ENCODE measurements at places on chromosomes 6 and 20.

DNA sequence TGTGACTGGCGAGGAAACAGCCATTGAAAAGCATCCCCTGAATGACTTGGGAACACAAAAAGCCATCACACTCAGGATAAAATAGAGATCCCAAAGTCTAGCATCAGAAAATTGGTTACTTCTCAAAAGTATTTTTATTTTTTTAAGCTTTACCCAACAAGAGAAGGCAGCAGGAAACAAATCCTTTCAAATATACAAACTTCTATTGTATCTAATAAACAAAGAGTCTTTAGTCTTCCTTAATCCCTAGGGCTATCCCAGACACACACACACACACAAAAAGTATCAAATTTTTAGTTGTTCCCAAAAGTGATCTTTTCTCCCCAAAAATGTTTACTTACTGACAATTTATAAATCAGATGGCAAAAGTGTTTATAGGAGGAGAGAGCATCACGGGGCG lies 33.2 kb upstream of the MARCKS start:
- DNase-seq = no peak

- peak; percentile 63 for DNase-seq
Observed at GRCh38 chr20:32702706-32703425, 29.1 kb upstream of the C20orf203 start.

GRCh38 chr20:22924949-22925612 lies 110.0 kb upstream of the SSTR4 start:
- no peak for DNase-seq

GRCh38 chr6:119273272-119274196 lies 76.0 kb downstream of the MAN1A1 start:
- DNase-seq = peak; percentile 70

GRCh38 chr6:68901044-68901443 lies 266.0 kb downstream of the ADGRB3 start:
- DNase-seq = no peak

- no peak for DNase-seq
Observed at GRCh38 chr20:3728876-3729275, 3.6 kb upstream of the HSPA12B start.

- no peak for DNase-seq
Observed at GRCh38 chr6:156840606-156841005, 63.4 kb downstream of the ARID1B start.

GRCh38 chr6:112787371-112787770 lies 440.2 kb downstream of the RFPL4B start:
- DNase-seq = no peak

DNA sequence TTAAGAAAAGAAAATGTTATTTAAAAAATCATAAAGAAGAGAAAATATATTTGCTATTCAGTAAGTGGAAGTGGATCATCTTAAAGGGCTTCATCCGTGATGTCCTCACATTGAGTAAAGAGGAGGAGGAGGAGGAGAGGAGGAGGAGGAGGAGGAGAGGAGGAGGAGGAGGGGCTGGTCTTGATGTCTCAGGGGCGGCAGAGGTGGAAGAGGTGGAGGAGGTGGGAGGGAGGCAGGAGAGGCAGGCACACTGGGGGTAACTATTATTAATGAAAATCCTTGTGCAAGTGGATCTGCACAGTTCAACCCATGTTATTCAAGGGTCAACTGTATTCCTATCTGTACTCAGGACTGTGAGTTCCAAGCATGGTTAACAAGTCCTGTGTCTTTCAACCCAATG lies 47.0 kb upstream of the EDN1 start:
- DNase-seq = no peak

GRCh38 chr6:129536271-129536670 lies 173.7 kb downstream of the ARHGAP18 start:
- DNase-seq = peak; percentile 82

DNA sequence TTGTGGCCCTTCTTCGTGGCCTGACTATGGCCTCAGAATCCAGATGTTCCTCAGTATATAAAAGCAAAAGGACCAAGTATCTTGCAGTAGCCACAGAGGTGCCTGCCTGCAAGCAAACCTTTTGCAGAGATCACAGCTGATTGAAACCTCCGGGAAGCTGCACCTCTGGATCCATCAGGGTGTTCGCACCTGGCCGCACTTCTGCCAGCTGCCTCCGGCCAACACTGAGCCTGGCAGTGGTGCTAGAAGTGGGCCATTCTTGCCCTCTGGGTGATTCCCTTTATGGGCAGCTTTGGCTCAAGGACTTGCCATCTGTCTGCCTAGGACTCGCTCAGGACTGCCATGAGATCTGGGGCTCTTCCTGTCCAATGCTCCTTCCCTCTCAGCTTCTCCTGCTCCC lies 214.6 kb upstream of the ECI2 start:
- DNase-seq = peak; percentile 30

GRCh38 chr6:77030929-77031674 lies 432.2 kb downstream of the HTR1B start:
- no peak for DNase-seq

DNA sequence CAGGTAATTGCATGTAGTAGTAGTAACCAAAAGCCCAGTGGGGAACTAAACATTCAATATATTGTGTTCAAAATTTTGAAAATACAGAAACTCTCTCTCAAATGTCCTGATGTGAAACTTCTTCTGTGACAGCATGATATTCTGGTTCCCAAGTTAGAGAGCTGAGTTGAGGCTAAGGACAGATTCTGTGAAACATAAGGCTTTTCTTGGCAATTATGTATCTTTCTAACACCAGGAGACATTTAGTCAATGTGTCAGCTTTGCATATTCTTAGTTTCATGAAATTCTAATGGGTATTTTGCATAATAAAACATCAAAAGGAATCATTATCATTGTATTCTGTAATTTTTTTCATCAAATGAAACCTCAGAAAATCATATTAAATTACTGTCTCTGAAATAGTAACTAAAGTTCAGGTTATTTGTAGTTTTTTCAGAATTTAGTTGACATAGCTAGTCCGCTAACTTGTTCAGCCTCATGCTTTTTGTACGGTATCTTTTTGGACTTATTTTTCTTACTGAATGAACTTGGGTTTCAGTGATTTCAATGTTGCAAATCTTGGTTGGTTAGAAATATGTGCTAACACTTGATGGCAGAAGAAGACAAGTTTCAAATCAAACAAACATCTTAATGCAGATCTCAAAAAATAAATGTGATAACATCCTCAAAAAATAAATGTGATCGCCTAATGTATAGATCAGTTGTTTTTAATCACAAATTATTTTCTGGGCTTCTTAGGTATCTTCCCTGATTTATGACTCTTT lies 70.4 kb downstream of the AKAP7 start:
- DNase-seq = no peak

DNA sequence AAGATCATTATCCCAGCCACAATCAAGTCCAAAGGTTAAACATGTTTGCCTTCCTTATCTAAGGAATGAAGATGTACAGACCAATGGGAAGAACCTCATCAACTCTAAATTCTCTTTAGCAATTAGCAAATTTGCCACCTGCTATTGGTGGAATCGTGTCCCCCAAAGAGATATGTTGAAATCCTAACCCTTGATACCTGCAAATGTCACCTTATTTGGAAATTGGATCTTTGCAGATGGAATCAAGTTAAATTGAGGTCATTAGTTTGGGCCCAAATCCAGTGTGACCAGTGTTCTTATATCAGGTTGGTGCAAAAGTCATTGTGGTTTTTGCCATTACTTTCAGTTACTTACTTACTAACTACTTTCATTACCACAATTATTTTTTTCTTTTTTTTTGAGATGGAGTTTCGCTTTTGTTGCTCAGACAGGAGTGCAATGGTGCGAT lies 31.3 kb downstream of the KLHL31 start:
- DNase-seq = no peak

GRCh38 chr20:2986466-2986865 lies 57.0 kb upstream of the GNRH2 start:
- DNase-seq = no peak

- DNase-seq = no peak
Observed at GRCh38 chr20:45853484-45853883, 3.7 kb downstream of the ACOT8 start.

- peak; percentile 89 for DNase-seq
Observed at GRCh38 chr20:25076731-25077609, 5.0 kb downstream of the VSX1 start.

DNA sequence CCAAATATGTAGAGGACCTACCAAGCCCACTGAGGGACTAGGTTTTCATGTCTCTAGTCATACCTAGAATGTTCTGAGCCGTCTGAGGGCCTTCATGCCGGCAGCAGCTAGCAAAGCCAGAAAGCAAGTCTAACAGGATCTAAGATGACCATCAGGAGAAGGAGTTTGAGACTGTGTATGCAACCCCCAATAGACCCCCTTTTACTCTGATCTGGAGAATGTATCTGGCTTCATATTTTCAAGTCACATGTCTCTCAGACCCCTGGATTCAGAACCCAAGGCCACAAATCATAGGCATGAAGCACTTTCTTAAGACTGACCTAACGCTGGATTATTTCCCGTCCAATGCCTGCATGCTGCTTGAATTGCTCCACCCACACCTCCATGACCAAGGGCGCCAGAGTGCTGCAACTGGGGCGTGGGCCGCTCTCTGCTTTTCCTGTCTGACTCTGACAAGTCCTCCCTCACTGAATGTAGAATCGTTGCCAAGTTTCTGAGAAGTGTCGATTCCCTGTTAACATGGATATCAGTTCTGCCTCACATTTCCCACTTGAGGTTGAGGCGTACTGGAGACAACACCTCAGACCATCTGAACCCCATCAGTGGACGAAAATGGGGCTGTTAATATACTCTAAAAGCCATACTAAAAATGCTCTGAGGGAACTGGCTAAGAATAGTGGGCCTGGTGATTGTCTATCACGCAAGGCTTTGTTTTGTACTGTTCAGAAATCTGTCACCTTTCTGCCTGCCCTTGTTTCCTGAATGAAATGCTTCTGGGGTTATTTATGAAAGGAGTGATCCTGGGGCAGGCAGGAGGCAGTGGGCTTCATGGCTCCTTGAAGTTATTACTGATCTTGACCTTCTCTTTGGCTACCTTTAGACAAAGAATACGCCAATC lies 23.9 kb upstream of the ASXL1 start:
- DNase-seq = no peak

- DNase-seq = no peak
Observed at GRCh38 chr6:47188588-47189021, 121.1 kb downstream of the TNFRSF21 start.

GRCh38 chr6:127951172-127951917 lies 50.5 kb upstream of the THEMIS start:
- DNase-seq = no peak

- peak; percentile 74 for DNase-seq
Observed at GRCh38 chr20:62795023-62795761, 1.1 kb upstream of the MRGBP start.

GRCh38 chr20:63073738-63074065 lies 66.9 kb upstream of the BHLHE23 start:
- no peak for DNase-seq

DNA sequence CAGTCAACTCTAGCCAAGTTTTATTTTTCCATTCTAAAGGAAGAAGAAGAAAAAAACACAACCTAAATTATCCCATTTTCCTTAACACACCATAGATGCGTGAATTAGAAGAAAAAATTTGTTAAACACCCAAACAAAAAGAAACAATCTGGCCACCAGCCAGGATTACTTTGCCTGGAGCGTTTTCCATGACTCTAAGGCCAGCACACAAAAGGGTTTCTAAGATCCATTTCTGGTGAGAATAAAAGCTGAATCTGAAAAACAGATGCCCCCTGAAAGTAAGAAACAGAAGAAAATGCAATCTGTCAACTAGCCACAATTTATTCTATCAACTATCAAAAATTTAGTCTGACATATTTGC lies 267.2 kb upstream of the SULF2 start:
- DNase-seq = no peak

DNA sequence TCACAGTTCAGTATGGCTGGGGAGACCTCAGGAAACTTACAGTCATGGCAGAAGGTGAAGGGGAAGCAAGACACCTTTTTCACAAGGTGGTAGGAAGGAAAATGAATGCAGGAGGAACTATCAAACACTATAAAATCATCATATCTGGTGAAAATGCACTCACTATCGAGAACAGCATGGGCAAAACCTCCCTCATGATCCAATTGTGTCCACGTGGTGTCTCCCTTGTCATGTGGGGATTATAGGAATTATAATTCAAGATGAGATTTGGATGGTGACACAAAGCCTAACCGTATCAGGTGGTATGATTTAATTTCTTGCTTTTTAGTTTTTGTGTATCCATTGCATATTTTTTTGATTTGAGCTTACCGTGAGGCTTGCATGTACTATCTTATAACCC lies 133.2 kb upstream of the SYNCRIP start:
- DNase-seq = peak; percentile 13

- DNase-seq = no peak
Observed at GRCh38 chr20:23361119-23361475, 885 bp upstream of the GZF1 start.

DNA sequence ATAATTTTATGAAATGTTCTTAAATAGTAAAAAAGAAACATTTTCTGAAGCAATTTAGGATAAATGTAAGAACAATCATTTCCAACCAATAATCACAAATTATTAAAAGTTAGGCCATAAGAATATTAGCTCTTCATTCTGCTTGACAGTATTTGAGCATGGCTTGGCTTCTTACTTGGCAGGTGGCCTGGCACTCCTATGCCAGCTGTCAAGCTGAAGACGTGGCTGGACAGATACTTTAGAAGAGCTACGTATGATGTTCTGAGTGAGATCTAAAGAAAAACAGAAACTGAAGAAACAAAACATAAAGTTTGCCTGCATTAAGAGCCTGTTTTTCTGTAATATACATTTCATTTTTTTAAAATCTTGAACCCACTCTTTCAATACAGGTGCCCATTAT lies 438.9 kb downstream of the GRIK2 start:
- DNase-seq = peak; percentile 71

GRCh38 chr20:17838921-17839320 lies 129.7 kb downstream of the SNX5 start:
- no peak for DNase-seq

- peak; percentile 22 for DNase-seq
Observed at GRCh38 chr6:17393892-17394631, 667 bp downstream of the CAP2 start.

DNA sequence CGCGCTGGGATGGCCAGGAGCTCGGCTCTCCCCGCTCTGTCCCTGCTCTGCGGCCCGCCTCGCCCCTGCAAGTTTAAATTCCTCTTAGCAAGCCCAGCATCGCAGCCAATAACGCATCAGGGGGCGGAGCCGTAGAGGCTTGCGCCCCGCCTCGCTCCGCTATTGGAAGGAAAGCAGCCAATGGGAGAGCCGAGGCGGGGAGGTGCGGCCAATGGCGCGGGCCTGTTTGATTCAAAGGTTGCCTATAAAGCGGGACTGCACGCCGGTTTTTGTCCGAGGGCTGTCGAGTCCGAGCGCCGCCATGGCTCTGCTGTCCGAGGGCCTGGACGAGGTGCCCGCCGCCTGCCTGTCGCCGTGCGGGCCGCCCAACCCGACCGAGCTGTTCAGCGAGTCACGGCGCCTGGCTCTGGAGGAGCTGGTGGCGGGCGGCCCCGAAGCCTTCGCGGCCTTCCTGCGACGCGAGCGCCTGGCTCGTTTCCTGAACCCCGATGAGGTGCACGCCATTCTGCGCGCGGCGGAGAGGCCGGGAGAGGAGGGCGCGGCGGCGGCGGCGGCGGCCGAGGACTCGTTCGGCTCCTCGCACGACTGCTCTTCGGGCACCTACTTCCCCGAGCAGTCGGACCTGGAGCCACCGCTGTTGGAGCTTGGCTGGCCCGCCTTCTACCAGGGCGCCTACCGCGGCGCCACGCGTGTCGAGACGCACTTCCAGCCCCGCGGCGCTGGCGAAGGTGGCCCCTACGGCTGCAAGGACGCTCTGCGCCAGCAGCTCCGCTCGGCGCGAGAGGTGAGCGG lies at the start of gene FAM83D:
Gene FAM83D, plus strand, starts transcription at position 276 of the 792 bp plus-strand sequence. Its CDS starts 26 bp downstream, at position 302.
- DNase-seq = peak; percentile 99

All from NCI-H524 (cell line).